ENCODE measurements at places on chromosomes 11 and 22. TPM values are rescaled to one million over a fixed set of nuclear protein-coding genes. Genes with fewer than 3 reads are reported as not detected.

The DNAJB7 gene
- total RNA-seq = not detected

DNA sequence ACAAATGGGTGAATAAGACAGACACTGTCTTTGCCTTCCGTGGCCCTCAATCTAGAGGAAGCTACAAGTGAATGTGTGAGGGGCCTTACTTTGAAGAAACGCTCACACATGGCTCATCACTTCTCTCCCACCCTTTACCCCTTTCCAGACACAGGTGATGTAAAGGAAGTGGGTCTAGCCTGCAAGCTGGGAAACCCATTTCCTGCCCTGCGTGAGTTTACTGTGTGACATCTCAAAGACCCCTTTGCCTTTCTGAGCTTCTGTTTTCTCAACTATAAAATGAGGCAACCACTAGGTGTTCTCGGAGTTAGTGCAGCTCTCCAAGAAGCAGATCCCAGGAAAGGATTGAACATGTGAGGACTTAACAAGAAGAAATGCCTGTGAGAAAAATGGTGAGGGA lies 43.1 kb upstream of the LMO2 start:
- ATAC-seq = no peak

The ABCC8 gene
- not detected for total RNA-seq

The MOGAT2 gene
- not detected for total RNA-seq

- peak; percentile 96 for ATAC-seq
Measured at GRCh38 chr11:119196833-119197483, 9.2 kb upstream of the CBL start.

The TRPC6 gene
- not detected for total RNA-seq

The SOX10 gene
- not detected for total RNA-seq

The CRYBB3 gene
- total RNA-seq = not detected

The DDIAS gene
- 17.3 TPM for total RNA-seq

- ATAC-seq = no peak
Measured at GRCh38 chr11:358129-358800, 11.0 kb upstream of the B4GALNT4 start.

DNA sequence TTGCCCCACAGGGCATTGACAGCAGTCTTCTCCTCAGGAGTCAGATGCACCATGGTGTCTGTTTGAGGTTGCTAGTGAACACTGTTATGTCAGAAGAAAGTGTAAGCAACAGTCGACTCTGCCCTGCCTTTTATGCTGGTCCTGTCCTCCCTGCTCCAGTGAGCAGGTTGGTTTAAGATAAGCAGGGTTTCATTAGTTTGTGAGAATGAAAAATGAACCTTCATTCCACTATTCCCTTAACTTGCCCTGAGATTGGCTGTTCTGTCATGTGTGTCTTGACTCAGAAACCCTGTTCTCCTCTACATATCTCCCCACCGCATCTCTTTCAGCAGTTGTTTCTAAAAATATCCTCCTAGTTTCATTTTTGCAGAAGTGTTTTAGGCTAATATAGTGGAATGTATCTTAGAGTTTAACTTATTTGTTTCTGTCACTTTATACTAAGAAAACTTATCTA lies at the start of gene HBD:
HBD (minus strand) TSS at position 103 of the 454 bp plus-strand sequence; CDS start at position 53, 50 bp downstream.
- ATAC-seq = no peak

The E2F8 gene
- 15.7 TPM for total RNA-seq

DNA sequence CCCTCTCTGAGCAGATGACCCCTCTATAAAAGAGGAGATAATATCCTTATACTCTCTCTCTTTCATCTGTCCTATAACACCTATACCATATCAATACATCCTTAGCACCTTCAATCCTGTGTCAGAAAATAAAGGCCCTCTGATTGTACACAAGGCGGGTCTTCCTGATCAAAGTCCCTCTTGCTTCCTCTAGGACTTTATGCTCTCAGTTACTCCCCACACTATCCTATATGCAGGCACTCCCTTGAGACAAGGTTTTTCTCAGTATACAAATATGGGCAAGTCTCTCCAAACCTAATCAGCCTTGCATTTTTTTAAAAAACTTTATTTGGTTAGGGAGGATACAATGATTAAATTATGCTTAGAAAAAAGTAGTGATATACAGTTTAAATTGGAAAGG lies 17.3 kb upstream of the HORMAD2 start:
- ATAC-seq = no peak

- ATAC-seq = no peak
Measured at GRCh38 chr11:35765211-35765610, 102.6 kb downstream of the TRIM44 start.

The OR52I1 gene
- not detected for total RNA-seq

GRCh38 chr22:41341990-41342389 lies 39.8 kb upstream of the TEF start:
- ATAC-seq = peak; percentile 48

The TEX12 gene
- 0.99 TPM for total RNA-seq

All from activated T-helper 17 cell treated with anti-CD3 and anti-CD28 coated beads, Interleukin-2, amount 50 U/mL, for 72 hours (primary cell).